ENCODE measurements at places on chromosomes 6 and 20. TPM values are rescaled to one million over a fixed set of nuclear protein-coding genes. Genes with fewer than 3 reads are reported as not detected.

DNA sequence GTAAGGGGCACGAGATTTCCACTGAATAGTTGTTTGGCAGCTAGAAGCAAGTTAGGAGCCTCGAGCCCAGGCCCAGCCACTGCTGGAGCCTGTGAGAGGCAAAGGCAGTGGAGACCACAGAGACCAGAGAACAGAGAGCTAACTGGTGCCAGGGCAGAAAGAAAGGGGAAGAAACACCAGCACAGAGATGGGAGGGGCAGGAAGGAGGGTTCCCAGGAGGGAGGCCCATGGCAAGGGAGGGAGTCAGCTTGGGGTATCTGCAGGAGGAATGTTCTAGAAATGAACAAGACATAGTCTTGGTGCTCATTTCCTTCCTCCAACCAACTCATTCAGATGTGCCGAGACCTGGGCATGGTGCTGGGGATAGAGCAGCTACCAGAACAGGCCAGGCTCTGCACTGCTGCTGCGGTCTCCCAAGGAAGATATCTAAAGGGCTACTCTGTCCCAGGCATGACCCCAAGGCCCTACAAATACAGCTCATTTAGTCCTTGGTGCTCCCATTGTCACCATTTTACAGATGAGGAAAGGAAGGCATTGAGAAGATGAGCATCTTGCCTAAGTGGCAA is 10.7 kb downstream of the ANGPT4 start:
- DNase-seq = no peak

The ZNF165 gene
- 1.5 TPM for total RNA-seq

DNA sequence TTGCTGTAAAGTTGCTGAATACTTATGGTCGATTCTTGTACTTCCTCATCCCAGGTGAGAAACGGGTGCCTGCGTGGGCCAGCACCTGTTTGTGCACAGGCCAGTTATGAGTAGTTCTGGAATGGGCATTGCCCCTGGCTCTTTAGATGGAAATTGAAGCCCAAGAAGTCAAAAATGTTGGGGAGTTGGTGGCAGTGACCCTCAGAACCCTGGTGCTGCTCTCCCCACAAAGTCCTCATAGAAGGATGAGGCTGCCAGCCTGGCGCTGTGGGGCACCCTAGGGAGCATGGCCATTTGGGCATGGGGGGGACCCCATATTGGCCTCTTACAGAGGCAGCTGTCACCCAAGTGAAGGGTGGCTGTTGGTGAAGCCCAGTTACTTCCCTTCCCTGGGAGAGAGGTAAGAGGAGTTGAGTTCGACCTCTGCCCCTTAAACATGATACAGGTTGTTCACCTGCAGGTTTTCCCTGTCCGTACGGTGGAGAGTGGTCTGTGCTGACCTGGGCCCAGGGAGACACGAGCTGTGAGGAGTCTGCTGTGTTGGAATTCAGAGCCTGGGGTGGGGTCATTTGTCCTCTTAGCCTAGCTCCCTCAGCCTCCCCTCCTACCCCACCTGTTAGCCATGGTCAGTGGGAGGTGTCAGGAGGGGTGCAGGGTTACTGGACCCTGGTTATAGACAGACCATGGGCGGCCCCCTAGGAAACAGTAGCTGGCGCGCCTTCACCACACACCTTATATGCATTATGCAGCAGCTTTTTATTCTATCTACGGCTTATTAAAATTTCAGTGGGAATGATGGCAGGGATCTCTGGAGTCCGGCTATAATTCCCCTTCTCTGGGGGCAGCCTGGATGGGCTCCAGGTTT is 4.9 kb downstream of the HMGA1 start:
- DNase-seq = no peak

DNA sequence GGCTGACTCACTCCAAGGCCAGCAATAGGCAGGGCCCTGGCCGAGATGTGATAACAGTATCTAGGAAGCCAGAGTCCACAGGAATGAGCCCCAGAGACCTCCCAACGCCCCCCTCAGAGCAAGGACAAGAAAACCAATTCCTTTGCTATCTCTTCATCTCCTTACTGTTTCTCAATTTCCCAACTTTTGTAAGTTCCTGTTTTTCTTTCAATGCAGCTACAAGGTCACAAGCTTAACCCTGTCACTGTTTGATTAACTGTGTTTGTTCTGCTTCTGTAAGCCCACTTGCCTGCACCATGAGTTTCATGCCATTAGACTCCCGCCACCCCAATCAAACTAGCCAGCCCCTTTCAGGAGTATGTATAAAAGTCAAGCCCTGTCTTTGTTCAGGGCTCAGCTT is 3.5 kb downstream of the FKBP1C start:
- DNase-seq = no peak

DNA sequence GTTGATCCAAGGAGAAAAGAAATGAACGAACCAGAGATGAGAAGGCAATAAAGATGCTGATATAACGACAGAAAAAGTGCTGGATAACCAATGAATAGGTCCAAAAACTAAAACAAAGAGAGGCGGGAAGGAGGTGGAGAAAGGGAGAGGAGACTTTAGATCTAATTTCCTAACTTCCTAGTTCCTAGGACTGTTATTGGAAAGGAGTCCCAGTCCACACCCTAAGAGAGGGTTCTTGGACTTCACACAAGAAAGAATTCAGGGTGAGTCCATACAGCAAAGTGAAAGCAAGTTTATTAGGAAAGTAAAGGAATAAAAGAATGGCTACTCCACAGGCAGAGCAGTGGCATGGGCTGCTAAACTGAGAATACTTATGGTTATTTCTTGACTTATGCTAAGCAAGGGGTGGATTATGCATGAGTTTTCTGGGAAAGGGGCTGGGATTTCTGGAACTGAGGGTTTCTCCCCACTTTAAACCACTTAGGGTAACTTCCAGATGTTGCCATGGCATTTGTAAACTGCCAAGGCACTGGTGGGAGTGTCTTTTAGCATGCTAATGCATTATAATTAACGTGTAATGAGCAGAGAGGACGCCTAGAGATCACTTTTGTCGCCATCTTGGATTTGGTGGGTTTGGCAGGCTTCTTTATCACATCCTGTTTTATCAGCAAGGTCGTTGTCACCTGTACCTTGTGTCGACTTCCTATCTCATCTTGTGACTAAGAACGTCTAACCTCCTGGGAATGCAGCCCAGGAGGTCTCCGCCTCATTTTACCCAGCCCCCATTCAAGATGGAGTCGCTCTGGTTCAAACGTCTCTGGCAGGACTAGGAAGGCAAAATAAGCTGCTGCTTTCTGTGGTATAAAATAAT is 60.9 kb upstream of the RBM24 start:
- no peak for DNase-seq

GRCh38 chr6:44667668-44668390 is 280.3 kb downstream of the CDC5L start:
- DNase-seq = no peak

The CNR1 gene
- 3.7 TPM for total RNA-seq

The KCNB1 gene
- total RNA-seq = 7.1 TPM

The PCED1A gene
- 48.8 TPM for total RNA-seq

DNA sequence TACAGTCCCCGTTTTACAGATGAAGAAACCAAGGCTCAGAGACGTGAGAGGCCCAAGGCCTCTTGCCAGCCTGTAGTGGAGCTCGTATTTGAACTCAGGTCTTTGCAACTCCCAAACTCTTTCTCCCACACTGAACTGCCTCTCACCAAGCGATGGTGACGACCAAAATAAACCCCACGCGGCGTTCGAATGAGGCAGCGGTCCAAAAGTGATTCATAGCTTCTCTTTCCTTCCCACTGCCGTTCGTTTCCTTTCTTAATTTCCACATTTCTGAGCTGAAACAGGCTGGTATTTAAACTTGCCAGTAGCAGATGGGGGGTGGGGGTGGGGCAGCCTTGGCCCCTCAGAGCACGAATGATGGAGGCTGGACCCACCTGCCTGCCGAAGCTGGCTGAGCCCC is 252.9 kb upstream of the KCNG1 start:
- DNase-seq = no peak

The PHACTR3 gene
- 6.9 TPM for total RNA-seq

DNA sequence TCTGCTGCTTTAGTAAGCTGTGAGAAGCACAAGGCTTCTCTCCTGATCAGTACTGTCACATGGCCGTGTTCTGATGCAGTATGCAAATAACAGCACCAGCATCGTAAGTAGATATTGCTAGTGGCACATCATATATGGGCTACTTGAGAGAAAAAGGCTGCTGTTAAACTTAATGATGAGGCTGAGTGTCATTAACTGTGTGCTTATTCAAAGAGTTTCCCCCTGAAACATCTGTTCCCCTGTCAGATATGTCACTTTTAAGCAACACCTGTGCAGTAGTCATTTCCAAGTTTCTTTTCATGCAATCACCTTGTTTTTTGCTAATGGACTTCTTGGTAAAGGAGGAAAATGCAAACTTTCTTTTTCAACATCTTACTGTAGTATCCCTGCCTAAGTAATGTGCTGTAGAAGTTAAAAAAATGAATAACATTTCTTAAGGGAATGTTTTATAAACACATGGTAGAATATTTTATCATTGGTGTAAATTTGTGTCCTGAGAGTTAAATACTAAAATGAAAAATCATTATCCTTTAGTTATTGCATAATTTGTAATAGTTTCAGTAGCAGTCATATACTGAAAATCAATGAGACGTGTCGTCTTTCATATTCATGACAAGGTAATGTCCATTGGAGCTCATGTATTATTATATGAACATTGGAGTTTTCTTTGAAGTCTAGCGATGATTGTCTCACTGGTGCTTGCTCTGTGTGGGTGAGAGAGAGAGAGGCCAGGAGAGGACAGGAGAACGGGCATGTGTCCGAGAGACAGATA is 366.3 kb downstream of the CDKAL1 start:
- no peak for DNase-seq

GRCh38 chr6:126531286-126531685 is 191.4 kb downstream of the CENPW start:
- no peak for DNase-seq

The MRPL14 gene
- 30.7 TPM for total RNA-seq

The RPN2 gene
- total RNA-seq = 206 TPM

- no peak for DNase-seq
Measured at GRCh38 chr6:10542213-10542612, 21.1 kb downstream of the GCNT2 start.

DNA sequence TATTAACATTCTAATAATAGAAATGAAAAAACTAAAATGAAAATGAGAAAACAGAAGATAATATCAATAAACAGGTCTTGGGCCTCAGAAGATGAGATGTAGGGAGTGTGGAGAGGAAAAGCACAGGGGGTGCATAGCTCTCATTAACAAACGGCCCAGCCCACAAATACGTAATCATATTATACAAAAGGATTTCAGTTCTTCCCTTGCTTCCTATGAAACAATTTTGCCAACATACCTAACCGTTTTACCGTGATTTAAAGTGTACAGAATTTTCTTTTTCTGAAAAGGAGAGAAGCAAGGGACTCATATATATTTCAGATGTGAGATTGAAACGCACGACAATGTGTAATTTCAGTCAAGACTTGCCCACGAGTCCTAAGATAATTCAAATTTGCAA is 136.0 kb downstream of the HFE start:
- no peak for DNase-seq

DNA sequence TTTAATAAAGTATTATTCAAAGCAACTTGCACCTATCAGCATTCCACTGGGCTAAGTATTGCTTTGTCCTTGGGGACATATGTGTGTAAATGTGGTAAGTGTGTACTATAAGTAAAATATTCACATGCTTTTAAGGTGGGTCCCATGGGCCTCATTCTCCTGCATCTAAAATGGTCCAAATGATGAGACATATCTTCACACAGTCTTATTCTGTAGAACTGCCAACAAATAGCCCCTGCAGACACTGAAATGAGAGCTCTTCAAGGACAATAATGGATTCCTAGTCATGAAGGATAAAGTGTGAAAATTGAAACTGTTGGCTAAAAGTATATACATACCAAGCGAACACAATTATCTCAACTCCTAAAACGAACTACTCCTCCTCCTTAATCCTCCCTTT is 81.8 kb downstream of the SMLR1 start:
- DNase-seq = no peak

- DNase-seq = no peak
Measured at GRCh38 chr6:2158596-2159271, 86.7 kb downstream of the GMDS start.

DNA sequence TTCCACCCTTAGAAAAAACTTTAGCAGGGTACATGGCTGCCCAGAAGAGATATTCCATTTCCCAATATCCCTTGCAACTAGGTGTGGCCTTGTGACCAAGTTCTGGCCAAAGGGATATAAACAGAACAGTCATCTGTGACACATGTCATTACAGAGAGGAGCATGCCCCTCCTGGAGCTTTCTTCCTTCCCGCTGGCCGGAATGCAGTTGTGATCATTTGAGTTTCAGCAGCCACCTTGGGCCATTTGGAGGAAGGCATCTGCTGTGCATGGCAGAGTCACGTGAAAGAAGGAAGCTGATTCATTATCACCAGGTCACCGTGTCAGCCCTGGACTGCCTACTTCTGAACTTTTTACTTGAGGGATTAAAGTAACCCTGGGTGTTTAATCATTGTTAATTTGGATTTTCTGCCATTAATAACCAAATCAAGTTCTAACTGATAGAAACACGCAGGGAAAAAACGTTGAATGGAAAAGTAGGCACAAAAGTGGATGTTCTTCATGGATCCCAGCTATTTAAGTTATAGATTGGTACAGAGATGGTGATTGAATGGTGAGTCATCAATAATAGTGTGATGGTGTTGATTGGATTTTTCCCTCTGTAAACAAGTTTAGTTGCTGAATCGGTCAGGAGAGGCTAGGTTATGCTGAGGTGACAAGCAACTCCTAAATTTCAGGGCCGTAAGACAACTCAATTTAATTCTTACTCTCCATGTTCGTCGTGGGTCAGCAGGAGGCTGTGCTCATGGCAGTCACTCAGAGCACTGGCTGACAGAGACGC is 80.7 kb upstream of the CCDC167 start:
- DNase-seq = no peak

DNA sequence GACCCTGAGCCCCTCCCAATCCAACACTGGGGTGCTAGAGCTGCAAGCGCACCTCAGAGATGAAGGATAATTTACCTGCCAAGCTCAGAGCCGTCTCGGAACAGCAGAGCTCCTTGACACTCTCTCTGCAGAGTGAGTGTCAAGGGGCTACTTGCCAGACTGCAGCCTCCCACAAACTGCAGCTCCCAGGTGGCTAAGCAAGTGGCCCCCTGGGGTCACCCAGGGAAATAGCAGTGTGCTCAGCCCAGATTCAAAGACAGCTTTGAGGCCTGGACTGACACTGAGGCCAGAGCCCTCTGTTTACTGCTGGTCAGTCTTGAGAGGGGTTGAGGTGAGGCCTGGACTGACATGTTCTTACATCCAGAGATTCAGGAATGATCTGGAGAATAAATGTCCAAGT is 46.0 kb upstream of the GJA1 start:
- no peak for DNase-seq

DNA sequence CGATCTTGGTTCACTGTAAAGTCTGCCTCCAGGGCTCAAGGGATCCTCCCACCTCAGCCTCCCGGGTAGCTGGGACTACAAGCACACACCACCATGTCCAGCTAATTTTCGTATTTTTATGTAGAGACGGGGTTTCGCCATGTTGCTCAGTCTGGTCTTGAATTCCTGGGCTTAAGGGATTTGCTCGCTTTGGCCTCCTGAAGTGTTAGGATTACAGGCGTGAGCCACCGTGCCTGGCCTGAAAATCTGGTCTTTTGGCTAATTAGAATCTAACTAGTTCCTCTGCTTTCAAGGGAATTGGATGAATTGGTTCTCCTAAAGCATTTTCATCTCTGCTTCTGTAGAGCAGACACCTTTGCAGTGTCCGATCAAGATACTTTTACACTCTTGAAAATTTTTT is 51.3 kb downstream of the NCOA3 start:
- DNase-seq = no peak

The SLC35F1 gene
- total RNA-seq = 1.1 TPM

GRCh38 chr6:163406366-163406765 is 8.2 kb upstream of the QKI start:
- no peak for DNase-seq

GRCh38 chr6:91788501-91788900 is 1201.6 kb upstream of the MAP3K7 start:
- DNase-seq = no peak
